ENCODE measurements at places on chromosomes 3 and 15.
A peak's percentile ranks its signal among the peaks of the same experiment; 100 is the strongest.

GRCh38 chr15:91599261-91599660, 254.2 kb upstream of the SLCO3A1 start:
- no peak for DNase-seq

- no peak for DNase-seq
Measured at GRCh38 chr3:121295452-121295851, 250.3 kb downstream of the POLQ start.

- DNase-seq = peak; percentile 88
Measured at GRCh38 chr15:85831415-85832113, 36.8 kb upstream of the KLHL25 start.

GRCh38 chr3:188497021-188497420, 343.1 kb downstream of the LPP start:
- no peak for DNase-seq

GRCh38 chr3:116056280-116056679, 389.0 kb downstream of the LSAMP start:
- DNase-seq = no peak

GRCh38 chr15:19973718-19974117, 567.9 kb downstream of the GOLGA6L6 start:
- DNase-seq = no peak

- no peak for DNase-seq
Measured at GRCh38 chr15:32766101-32766500, 48.3 kb downstream of the GREM1 start.

DNA sequence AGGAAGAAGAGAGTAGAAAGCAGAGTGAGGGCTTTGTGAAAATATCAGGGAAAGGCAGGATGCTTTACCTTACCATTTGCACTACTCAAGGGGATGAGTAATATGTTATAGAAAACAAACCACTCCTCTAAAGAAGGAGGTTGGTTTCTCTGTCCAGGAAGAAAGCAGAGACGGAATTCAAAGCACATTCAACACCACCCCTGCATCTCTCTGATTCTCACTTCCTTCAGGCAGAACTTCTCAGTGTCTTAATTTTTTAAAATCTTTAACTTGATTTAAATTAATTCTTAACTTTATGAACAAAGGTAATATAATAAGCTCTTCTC, 82.4 kb downstream of the NR2F2 start:
- no peak for DNase-seq

- DNase-seq = no peak
Measured at GRCh38 chr15:49423901-49424550, 984 bp downstream of the FGF7 start.

DNA sequence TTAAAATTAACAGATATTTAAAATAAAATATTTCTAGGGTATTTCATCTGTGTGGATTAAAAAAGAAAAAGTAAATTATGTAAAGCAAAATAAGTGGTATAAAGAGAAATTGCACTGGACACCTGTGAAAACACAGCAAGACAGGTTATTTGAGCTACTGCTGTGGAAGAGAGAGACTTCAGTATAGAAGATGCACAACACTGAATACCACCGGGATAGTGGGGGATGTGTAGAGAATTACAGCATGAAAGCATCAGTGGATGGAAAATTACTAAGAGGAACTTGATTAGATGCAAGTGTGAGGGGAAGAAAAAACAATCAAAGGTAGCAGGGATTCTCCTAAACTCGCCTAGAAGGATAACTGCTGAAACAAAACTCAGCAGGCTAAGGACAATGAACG, 1242.5 kb upstream of the GBE1 start:
- DNase-seq = no peak

- DNase-seq = no peak
Measured at GRCh38 chr3:107413264-107413663, 36.0 kb downstream of the CCDC54 start.

DNA sequence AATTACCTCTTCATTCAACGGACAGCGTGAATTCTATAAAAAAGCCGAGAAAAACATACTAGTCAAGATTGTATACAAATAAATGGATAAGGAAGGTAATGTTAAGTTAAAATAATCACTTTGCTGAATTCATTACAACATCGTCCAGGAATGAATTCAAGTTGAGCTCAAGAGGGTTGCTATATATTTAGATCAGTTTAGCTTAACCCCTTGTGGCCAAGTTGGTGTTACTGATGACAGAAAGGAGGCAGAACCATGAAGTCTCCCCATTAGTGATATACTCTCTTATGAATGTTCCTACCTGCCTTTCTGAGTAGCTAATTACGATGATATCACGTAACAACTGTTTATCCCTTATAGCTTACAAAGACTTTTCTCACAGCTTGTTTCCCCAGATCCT, 34.9 kb downstream of the UBR1 start:
- no peak for DNase-seq

DNA sequence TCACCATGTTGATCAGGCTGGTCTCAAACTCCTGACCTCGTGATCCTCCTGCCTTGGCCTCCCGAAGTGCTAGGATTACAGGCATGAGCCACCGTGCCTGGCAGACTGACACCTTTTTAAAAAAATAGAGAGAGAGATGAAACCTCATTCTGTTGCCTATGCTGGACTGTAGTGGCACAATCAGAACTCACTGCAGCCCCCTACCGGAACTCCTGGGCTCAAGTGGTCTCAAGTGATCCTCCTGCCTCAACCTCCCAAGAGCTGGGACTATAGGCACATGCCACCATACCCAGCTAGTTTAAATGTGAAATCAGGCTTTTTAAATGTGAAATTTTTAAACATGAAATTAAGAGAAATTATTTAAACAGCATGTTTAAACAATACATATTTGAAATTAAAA, 265.2 kb upstream of the UBE2E1 start:
- no peak for DNase-seq

GRCh38 chr15:77418966-77419835, 703 bp downstream of the PEAK1 start:
- peak; percentile 80 for DNase-seq

GRCh38 chr3:71391361-71391760, 192.2 kb downstream of the FOXP1 start:
- no peak for DNase-seq

- no peak for DNase-seq
Measured at GRCh38 chr3:172713316-172713715, 2.4 kb upstream of the NCEH1 start.

GRCh38 chr15:35410775-35411174, 135.2 kb downstream of the DPH6 start:
- DNase-seq = no peak

DNA sequence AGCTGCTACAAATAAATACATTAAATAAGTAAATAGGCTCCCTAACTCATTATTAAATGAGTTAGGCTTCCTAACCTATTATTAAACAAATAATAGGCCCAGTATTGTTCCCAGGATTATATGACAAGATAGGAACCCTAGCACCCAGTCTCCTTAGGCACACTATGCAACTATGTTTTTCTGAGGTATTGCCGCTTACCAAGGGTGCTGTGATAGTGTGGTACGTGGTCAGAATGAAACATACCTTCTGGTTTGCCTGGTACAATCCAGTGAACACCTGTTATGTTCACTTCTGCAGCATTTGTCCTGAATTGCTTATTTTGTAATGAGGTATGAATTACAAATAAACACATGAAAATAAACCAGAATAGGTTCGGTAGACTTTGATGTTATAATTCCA, 375.6 kb upstream of the GBE1 start:
- DNase-seq = no peak

DNA sequence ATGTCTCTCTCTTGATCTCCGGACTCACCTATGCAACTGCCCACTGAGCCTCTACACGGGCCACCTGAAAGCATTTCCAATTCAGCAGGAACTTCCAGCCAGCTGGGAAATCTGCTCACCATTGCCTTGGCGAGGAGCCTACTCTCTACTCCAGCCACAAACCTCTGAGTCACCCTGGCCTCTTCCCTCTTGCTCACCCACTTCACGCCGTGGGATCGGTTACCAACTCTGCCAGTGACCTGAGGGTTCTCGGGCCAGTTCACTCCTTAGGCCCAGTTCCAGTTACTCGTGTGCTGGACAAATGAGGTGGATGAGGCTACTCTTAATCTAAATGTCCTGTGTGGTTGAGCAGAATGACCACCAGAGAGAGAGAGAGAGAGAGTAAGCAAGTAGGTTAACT, 70.1 kb downstream of the CEMIP start:
- DNase-seq = no peak

GRCh38 chr3:120418866-120419490, 31.8 kb downstream of the FSTL1 start:
- DNase-seq = peak; percentile 84

DNA sequence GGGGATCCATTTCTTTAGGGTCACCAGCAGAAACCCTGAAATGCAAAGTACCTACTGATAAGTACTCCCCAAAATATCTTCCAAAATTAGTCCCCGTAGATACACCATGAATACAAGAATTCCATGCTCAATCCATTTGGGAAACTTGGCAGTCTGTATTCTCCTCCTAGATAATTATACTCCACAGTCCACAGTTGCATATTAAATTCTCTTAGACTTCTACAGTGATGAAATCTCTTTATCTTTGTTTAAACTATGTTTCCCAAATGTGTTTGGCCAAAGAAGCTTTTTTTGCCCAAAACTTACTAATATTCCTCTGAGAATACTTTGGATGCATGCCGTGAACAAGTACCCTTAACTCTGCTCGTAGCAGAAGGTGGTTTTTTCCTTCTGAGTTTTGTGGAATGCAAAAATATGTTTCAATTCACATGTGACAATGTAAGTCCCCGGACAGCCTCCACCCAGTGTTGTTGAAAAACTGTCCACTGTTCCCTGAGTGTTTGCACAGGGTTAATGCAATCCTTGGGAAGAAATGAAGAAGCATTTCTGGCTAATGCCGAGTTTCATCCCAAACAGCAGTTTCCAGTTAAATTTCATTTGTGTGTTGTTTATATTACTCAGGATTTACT, 126.7 kb downstream of the ARNT2 start:
- no peak for DNase-seq

DNA sequence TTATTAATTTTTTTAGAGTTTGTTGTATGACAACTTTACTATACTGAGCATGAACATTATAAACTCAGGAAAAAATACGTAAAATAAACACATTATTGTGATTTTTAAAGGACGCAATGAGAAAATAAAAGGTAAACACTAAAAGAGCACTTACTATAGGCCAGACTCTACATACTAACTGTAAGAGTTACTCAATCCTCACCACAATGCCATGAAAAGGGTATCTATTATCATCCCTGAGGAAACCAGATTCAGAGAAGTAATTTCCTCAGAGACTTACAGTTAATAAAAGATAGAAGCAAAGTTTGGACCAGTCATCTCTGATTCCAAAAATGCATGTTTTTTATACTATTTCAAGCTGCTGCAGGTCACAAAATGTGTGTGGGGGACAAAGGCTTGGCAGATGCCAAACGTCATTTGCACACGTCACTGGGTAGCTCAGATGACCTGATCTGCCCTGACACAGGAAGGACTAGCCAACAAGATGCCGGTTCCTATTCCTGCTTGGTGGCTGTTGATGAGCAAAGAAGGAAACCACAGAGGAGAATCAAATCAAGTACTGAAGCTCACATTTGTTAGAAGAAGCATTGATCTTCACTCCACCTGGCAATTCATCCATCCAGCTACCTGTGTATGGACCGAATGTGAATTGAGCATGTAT, 42.3 kb downstream of the KLHL6 start:
- no peak for DNase-seq

DNA sequence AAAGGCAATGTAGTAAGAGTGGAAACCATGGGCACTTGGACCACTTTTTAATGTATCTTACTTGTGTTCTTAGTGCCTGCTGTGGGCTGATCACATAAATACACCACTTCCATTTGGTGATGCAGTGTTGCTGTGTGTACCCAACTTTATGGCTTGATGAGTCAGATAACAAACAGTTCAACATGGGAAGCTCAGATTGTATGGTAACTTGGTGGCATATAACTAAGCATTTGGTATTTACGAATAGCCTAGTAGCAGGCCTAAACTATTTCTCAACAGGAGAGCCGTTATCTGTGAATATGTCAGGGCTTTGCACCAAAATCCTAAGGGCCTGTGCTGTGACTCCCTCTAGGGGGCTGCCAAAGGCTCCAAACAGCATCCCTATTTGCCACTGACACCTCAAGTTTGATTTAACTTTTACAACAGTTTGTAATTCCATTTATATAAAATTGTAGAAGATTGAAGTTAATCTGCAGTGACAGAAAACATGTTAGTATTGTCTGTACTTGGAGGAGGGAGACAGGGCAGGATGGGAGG, 640.4 kb upstream of the CADM2 start:
- peak; percentile 71 for DNase-seq

DNA sequence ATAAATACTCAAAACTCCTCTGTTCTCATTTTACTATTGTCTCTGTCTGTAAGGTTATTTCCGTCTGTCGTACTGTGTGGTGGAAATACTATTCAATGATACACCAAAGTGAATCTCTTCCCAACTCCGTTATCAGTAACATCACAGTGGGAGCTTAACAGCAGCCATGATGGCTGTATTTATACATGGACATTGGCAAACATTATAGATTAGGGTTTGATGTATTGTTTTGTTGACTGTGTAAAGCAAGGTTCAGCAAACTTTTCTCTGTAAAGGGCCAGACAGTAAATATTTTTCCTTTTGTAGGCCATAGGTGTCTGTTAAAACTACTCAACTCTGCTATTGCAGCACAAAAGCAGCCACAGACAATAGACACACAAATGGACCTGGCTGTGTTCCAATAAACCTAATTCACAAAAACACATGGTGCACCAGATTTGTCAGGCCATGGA, 23.2 kb downstream of the LIPC start:
- no peak for DNase-seq

GRCh38 chr15:101246391-101246790, 5.5 kb downstream of the CHSY1 start:
- DNase-seq = no peak

- no peak for DNase-seq
Measured at GRCh38 chr3:49952924-49953323, 13.0 kb downstream of the RBM6 start.

GRCh38 chr3:31579828-31580227, 47.1 kb downstream of the STT3B start:
- DNase-seq = no peak

GRCh38 chr15:90402223-90402622, 14.2 kb downstream of the IQGAP1 start:
- no peak for DNase-seq

DNA sequence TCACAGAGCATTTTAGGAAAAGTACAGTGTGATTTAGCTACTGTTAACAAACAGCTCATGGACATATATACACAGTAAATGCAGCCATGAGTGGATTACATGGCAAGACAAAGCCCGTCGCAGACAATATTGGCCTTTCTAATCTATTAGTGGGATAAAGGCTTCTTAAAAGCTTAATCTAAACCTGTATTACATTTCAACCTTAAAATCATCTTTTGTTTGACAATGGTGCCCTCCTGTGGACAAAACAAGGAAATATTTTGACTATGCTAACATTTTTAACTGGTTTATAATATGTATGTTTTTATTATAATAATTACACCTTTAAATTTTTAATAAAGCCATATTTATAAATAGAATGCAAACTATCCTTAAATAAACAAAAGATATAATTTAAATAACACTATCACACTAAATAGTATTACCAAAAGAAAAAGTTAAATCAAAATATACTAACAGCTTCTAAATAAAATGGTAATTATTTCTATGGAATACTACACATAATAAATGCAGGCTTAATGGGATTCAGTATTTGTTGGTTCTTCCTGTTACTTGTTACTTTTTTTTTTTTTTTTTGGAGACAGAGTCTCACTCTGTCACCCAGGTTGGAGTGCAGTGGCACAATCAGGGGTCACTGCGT, 38.6 kb downstream of the TAFA4 start:
- DNase-seq = no peak

Measured in endodermal cell (in vitro differentiated cells).